Activated naive CD4-positive, alpha-beta T cell treated with anti-CD3 and anti-CD28 coated beads, Interleukin-2, amount 10 ng/mL, durations not matched to agents 7 days and 5 days (primary cell): ENCODE measurements at places on chromosomes 7 and 10.

- DNase-seq = no peak
Observed at GRCh38 chr10:103627111-103627892, 133.8 kb downstream of the NEURL1 start.

DNA sequence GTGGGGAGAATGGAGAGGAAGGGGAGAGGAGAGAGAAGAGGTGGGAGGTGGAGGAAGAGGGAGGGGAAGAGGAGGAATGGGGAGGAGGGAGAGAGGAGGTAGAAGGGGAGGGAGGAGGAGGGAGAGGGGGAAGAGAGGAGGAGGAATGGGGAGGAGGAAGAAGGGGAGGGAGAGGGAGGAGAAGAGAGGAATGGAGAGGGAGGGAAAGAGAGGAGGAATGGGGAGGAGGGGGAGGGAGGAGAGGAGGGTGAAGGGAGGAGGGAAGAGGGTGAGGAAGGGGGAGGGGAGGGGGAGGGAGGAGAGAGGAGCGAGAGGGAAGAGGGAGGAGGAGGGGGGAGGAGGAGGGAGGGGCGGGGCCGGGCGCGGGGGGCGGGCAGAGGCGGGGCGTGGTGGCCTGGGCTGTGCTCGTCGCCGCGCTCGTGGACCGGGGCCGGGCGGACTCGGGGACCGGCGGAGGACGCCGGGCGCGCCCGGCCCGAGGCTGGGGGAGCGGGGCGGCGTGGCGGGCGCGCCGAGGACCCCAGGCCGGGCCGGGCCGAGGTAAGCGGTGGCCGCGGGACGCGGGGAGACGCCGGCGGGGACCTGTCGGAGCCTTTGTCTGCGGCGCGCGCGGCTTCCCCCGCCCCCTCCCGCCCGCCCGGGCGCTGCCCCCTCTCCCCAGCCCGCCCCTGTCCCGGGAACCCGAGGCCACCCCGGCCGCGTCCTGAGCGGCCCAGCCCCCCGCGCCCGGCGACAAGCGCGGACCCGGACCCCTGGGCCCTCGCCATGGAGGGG is at the start of gene SLC29A4:
Gene SLC29A4 (plus strand): TSS at position 401 of the 774 bp plus-strand sequence. CDS start 4,874 bp downstream, outside the sequence.
- peak; percentile 39 for DNase-seq

- DNase-seq = peak; percentile 15
Observed at GRCh38 chr10:43249151-43249961, 17.5 kb downstream of the RASGEF1A start.

GRCh38 chr10:93821051-93821772 is 63.5 kb downstream of the LGI1 start:
- no peak for DNase-seq

- DNase-seq = no peak
Observed at GRCh38 chr7:36303202-36304098, 86.2 kb upstream of the ANLN start.

DNA sequence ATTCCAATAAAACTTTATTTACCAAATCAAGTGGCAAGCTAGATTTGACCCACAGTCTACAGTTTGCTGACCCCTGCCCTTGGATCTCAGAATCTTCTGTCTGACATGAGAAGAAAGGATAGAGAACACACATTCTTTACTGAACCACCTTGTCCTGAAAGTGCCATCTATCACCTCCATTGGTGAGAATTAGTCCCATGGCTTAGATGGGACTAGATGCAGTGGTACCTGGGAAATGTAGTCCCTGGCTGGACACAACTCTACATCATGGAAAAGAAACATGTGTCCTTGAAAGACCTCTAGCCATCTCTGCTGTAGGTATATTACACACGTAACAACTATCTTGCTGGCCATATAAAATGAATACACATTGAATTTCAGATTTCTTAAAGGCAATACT is 336.2 kb downstream of the LHFPL3 start:
- no peak for DNase-seq

DNA sequence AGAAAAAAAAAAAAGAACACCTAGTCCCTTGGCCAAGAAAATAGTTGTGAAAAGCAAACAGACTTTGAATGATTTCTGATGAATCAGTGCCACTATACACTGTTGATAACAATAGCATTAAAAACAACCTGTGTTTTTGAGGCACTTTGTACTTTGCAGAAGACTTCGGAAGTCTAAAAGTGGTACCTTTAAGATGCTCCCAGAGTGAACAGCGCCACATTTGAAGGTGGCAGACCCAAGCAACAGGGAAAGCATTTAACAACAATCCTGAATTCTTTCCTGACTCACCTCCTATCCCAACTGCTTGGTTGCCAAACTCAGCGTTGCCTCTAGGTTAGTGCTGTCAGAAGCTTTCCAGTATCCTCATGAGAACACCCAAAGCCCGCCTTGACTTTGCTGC is 102.5 kb upstream of the CCDC6 start:
- DNase-seq = no peak

DNA sequence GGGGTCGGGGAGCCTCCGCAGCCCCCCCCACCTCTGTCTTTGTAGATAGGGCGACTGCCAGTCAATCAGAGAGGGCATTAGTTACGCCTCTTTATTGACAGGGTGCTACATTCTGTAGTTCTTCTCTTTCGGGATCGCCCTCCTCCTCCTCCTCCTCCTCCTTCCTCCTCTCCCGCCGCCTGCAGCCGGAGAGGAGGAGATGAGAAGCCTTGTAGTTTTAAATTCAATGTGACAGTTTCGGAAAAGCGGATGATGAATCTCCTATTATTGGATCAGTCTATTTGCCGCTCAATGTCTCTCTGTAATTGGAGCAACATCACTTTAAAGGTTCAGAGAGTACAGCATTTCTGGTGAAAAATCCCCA is 587 bp upstream of the UNCX start:
- no peak for DNase-seq

- peak; percentile 58 for DNase-seq
Observed at GRCh38 chr10:70132098-70133029, at the start of gene AIFM2. Gene AIFM2, minus strand, starts transcription at chr10:70132825. Its CDS starts 8,741 bp downstream, at chr10:70124084.

DNA sequence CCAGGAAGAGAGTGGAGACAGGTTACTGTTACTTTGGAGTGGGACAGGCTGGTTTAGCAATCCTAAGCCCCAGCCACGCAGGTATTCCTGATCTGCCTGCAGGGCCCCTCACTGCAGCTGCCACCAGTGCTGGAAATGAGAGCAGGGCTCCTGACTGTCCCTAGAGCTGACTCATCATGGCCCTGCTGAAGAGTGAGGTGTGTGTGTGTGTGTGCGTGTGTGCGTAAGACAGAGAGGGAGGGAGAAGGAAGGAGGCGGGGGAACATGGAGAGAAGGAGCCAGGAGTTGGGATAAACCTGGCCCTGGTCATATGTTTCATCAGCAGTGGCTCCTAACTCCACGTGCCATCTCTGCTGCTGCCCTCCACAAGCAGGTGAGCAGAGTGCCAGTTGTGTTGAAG is 3.6 kb downstream of the FOXI2 start:
- DNase-seq = no peak

- DNase-seq = no peak
Observed at GRCh38 chr7:74627661-74628411, 29.7 kb upstream of the GTF2I start.

DNA sequence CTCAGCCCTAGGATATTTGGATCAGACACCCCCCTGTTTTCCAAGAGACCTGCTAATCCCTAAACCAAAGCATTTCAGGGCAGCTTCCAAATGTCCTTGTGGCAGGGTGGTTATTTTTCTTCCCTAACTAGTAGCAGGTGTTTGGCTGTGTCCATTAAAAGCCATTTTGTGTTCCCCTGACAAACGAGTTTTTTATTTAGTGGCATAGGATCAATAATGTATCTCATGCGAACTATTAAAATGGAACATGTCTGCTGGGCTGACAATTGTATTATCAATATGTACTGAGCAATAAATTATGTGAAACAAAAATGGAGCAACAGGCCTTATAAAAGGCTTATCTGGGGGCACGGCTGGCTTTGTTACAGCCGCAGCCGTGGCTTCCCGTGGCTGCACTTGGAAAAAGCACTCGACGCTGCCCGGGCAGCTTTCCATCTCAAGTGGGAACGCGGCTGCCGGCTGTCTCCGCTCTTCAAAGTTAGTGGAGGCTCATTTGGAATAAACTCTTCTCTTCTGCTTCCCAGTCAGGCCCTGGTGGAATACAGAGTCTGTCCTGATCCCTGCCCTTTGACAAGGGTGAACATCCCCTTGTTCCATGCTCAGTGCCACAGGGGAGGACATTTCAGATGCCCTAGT is 554.3 kb downstream of the TYW1 start:
- no peak for DNase-seq

- DNase-seq = peak; percentile 52
Observed at GRCh38 chr7:37284805-37285231, 163.8 kb downstream of the ELMO1 start.

GRCh38 chr10:116253716-116254115 is 19.3 kb downstream of the GFRA1 start:
- no peak for DNase-seq

DNA sequence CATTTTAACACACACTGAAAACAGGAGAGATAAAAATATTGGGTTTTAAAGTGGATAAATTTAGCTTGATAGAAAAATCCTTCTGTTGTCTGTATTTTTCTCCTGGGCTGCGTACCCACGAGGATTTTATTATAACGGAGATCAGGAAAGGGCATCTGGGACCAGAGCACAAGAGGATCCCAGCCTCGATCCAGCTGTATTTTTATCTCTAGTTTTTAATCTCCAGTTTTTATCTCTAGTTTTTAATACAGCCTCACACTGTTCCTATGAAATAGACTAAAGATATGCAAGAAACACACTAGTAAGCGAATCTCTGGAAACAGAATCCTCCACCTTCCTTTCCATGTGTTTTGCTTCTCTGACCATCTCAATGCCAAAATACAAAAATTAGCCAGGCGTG is 295.2 kb downstream of the FRMD4A start:
- DNase-seq = no peak

GRCh38 chr7:101598986-101599771 is 29.9 kb downstream of the MYL10 start:
- no peak for DNase-seq

DNA sequence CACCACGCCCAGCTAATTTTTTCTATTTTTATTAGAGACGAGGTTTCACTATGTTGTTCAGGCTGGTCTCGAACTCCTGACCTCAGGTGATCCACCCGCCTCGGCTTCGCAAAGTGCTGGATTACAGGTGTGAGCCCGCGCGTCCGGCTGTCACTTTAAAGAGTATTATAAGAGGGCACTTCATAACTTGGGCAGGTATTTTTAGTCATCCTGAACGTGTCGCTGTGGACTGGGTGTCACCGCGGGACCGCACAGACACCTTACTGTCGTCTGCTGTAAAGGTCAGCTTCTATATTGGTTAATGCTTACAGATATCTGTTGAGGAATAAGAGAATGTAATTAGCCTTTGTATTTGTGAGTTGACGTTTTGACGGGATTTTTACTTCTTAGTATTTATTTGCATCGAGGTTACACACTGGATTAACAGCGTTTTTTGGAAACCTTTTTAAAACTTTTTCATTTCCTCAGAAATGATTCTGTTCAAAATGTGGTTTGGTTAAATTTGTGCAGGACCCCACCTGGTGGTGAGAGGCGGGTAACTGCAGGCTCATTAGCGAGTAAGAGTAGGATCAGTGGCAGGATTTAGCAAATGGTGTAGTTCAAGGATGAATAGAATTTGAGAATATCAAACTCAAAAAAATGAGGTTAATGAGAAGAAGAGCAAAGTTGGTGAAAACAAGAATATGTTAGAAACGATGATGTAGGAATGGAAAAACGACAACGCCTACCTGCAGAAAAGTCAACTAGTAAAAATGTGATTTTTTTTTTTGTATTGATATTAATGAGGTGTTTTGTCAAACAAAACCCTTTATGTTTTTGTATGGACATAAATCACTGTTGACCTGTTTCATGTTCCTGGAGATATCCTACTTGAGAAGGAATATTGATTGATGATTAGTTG is 3.2 kb downstream of the DNAJB6 start:
- peak; percentile 81 for DNase-seq

DNA sequence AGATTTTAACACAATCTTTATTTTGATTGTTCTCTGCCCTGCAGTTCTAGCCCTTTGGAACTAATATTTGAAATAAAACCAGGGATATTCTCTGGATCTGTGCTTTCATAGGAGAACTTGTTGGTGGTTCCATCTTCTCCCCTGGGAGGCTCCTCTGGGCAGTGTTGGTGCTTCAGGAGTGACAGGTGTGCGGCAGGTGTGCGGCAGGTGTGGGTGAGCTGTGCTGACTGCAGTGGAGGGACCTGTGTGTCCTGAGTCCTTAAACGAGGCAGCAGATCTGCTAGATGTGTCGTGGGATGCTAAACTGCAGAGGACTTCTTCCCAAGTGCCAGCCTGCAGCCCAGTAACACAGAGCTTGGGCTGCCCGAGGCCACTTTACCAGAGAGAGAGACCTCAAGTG is 98.4 kb downstream of the LYZL1 start:
- no peak for DNase-seq

GRCh38 chr10:77285529-77286182 is 352.0 kb downstream of the KCNMA1 start:
- DNase-seq = no peak

DNA sequence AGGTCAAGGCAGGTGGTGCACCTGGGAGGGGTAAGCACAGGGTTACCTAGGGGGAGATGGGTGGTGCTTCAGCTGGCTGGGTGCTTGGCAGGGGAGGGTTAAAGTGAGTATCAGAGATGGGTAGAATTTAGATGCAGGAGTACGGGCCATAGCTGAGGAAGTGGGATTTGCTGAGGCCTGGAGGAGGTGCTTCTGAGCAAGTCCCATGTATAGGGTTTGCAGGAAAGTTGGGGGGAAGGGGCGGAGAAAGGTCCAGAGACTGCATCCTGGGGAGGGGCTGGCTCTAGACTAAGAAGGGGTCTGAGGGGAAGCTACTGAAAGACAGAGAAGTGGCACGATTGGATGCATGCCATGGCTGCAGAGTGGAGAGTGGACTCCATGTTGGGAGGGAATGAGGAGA is 281.6 kb upstream of the ZNF32 start:
- no peak for DNase-seq

- DNase-seq = no peak
Observed at GRCh38 chr7:80175744-80176143, 41.1 kb downstream of the GNAI1 start.

DNA sequence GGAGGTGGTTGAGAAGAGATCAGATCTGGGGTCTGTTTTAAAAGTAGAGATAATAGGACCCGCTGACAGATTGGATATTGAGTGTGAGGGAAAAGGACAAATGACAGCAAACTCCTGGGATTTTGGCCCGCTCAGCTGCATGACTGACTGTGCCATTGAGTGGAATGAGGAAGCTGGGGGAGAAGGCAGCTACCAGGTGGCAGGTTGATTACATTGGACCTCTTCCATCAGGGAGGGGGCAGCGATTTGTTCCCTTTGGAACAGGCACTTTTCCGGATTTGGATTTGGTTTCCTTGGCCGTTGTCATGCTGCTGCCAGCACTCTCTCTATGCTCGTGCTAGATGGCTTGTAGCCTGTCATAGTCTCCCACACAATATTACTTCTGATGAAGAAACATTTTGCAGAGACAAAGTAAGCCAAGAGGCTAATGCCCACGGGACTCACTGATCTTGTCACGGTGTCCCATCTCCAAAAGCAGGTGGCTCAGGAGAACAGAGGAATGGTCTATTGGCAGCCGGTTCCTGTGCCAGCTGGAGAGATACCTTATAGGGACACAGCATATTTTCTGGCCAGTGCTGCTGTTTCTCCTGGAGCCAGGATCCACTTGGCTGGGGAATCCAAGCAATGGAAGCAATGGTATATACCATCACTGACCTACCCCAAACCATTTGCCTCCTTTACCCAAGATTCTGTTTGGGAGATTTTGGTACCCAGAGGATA is 69.1 kb upstream of the WAC start:
- no peak for DNase-seq

- DNase-seq = no peak
Observed at GRCh38 chr7:15972862-15973275, 286.4 kb upstream of the MEOX2 start.
